ENCODE measurements at places on chromosomes 2 and 18. TPM values are rescaled to one million over a fixed set of nuclear protein-coding genes. Genes with fewer than 3 reads are reported as not detected.

DNA sequence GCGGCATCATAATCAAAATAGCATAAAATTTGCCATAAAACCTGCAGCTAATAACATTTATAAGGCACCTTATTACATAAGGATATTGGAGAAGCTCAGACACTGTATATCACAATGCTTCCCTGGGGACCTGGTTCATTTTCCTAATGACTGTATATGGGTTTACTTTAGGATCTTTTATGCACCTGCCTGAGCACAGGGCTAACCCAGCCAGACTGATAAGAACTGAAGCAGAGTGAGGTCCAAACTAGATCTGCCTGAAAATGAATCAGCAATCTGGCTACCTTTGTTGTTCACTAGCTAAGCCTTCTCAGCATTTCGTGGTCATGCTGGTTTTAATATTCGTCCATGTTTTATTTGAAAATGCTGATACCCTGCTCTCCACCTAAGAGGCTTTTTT, 1922.3 kb upstream of the CELF4 start:
- DNase-seq: no peak
- H3K4me3 ChIP-seq: no peak overlapping the region
- H3K36me3 ChIP-seq: no peaks in the 10 kb centered on the region

DNA sequence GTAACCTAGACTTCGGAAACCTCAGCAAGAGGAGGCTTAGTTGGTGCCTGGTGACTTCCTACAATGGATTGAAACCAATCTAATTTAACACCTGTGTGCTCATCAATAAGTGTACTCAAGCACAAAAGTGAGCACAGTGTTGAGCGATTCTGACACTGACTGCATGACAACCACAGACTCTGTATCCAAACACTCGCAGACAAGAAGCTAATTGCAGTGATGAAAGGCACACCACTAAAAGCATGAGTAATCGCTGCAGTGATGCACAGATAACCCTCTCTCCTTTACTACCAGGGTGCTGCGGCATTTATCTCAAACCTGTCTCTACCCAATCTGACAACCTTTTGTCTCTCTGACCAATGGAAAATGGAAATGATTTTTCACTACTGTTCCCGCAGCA, 168.1 kb downstream of the AFF3 start:
- H3K27me3 ChIP-seq: peaks cover 46% of the 10 kb centered on the region
- no peaks in the 10 kb centered on the region for H3K36me3 ChIP-seq
- H3K4me1 ChIP-seq: no peaks in the 10 kb centered on the region
- no peak overlapping the region for H3K4me3 ChIP-seq
- no peak overlapping the region for H3K27ac ChIP-seq

DNA sequence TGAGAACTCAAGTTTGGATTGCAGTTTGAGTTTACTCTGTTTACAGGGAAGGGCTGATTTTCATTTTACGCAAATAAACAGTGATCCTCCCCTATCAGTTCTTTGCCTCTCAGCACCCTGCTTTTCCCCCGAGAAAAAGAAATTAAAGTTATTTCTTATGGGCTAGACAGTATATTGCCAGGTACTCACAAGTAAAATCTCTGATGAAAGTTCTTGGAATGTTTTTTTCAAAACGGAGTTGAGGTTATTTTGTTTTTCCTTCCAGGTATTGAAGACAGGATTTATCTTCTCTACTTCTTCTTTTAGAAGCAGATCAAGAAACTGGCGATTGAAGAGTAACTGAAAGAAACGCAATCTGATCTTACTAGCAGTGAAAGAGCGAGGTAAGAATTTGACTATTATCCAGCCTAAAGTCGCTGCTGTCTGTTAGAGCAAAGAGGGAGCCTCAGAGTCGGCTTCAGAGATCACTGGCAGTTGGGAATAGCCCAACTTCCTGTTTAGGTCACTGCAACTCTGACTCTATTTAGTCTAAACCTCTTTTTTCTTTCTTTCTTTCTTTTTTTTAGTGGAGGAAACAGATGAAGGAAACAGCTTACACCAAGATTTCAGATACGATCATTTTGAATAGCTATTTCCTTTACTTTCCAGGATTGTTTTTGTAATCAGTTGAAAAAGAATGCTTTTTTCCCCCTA, at the start of gene TFPI:
Gene TFPI, minus strand, starts transcription at position 425 of the 693 bp plus-strand sequence. CDS start 50,667 bp downstream, outside the sequence.
- no peaks in the 10 kb centered on the region for H3K27me3 ChIP-seq
- no peak for DNase-seq
- peak within 1 kb of the TSS; percentile 46 for H3K27ac ChIP-seq
- H3K4me3 ChIP-seq: no peak within 1 kb of the TSS
- H3K36me3 ChIP-seq: no peaks in the 10 kb centered on the region

GRCh38 chr2:128317181-128317898, 1.3 kb downstream of the HS6ST1 start:
- H3K27ac ChIP-seq: no peak overlapping the region
- peaks cover 6% of the 10 kb centered on the region for H3K4me1 ChIP-seq

GRCh38 chr2:128467321-128467969, 148.8 kb upstream of the HS6ST1 start:
- no peak overlapping the region for H3K27ac ChIP-seq
- H3K36me3 ChIP-seq: no peaks in the 10 kb centered on the region
- H3K4me3 ChIP-seq: no peak overlapping the region
- no peaks in the 10 kb centered on the region for H3K4me1 ChIP-seq
- no peak for DNase-seq

- H3K27ac ChIP-seq: no peak overlapping the region
- no peaks in the 10 kb centered on the region for H3K27me3 ChIP-seq
- no peaks in the 10 kb centered on the region for H3K36me3 ChIP-seq
- no peaks in the 10 kb centered on the region for H3K4me1 ChIP-seq
- no peak for DNase-seq
- no peak overlapping the region for H3K4me3 ChIP-seq
These were observed 86.0 kb downstream of the EPHA4 start for GRCh38 chr2:221486106-221486505.

The DYSF gene
- total RNA-seq: 10.6 TPM

- H3K4me1 ChIP-seq: no peaks in the 10 kb centered on the region
- no peak overlapping the region for H3K27ac ChIP-seq
- H3K27me3 ChIP-seq: no peaks in the 10 kb centered on the region
- no peak overlapping the region for H3K4me3 ChIP-seq
These were observed 53.3 kb downstream of the ZNF236 start for GRCh38 chr18:76875390-76876325.

GRCh38 chr18:10518595-10519255, 7.1 kb upstream of the NAPG start:
- H3K36me3 ChIP-seq: no peaks in the 10 kb centered on the region
- no peak overlapping the region for H3K4me3 ChIP-seq
- no peaks in the 10 kb centered on the region for H3K4me1 ChIP-seq
- 0 out of 2 replicates have a peak, but pooled peaks cover 7% of the 10 kb centered on the region for H3K27me3 ChIP-seq
- DNase-seq: no peak

DNA sequence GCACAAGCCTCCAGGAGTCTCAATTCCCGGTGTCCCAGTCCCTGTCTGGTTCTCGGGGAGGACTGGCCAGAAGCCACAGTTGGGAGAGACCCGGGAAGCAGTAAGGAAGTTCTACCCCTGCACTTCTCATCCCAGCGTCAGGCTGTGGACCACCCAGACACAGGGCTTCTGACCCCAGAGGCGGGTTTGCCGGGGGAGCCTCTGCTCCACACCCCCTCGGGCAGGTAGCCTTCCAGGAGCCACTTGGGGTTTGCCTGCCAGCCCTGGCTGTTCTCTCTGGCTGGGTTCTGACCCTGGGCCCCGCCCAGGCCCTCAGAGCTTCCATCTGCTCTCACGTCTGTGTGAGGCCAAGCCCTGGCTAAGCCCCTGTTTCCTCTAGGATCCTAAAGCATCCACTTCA, 94.4 kb upstream of the GPC1 start:
- no peaks in the 10 kb centered on the region for H3K4me1 ChIP-seq
- H3K36me3 ChIP-seq: no peaks in the 10 kb centered on the region
- H3K27ac ChIP-seq: no peak overlapping the region
- no peak for DNase-seq
- H3K4me3 ChIP-seq: no peak overlapping the region
- peaks cover 32% of the 10 kb centered on the region for H3K27me3 ChIP-seq

DNA sequence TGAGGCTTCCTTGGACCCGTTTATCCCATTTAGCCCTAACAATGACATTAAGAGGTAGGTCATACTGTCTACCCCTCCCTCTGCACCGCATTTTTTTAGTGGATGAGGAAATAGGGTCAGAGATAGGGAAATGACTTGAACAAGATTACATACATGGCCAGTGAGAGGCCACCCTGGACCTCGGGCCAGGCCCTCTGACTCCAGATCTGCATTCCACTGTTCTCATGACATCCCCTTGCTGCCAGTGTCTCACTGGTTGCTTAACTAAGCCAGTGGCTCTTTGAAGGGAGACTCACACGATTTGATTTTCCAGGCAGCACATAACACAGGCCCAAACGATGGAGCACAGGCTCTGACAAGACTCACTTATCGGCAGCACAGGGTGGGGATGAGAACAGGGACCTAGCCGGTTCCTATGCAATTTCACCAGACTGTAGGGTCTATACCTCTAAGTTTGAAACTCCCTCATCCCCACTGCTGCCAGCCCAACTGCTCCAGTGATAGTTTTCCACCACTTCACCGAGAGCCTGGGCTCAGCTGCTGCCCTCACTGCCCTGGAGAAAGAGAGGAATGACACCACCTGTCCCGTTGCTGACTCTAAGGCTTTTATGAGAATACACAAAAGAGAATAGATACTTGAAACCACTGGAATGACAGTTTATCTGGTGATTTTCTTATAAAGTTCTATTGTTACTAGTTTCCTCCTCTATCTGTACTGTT, 82.5 kb downstream of the TMEM247 start:
- no peak for DNase-seq
- no peaks in the 10 kb centered on the region for H3K36me3 ChIP-seq
- H3K4me3 ChIP-seq: no peak overlapping the region
- no peak overlapping the region for H3K27ac ChIP-seq
- H3K4me1 ChIP-seq: no peaks in the 10 kb centered on the region

GRCh38 chr2:34736482-34736881, 1137.4 kb upstream of the FAM98A start:
- H3K36me3 ChIP-seq: no peaks in the 10 kb centered on the region
- H3K27me3 ChIP-seq: no peaks in the 10 kb centered on the region
- H3K4me3 ChIP-seq: no peak overlapping the region
- no peak overlapping the region for H3K27ac ChIP-seq
- DNase-seq: no peak

DNA sequence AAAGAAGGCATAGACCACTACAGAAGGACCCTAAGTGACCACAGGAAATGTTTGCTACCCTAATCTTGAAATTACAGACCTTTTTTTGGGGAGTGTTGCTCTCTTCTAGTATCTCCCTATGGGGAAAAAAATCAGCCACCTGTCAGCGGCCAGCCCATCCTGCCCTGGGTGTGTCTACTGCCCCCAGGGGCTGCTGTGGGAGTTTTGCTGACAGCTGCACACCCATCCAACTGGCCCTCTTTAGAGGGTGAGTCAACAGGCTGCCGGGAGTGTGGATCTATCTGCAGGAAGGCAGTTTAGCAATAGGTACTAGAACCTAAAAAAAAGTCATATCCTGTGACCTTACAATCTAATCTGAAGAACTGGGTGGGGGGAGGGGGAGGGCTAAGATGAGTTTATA, 796 bp upstream of the DYSF start:
- H3K27me3 ChIP-seq: no peaks in the 10 kb centered on the region
- H3K4me3 ChIP-seq: peak overlapping the region; percentile 69
- peak overlapping the region; percentile 74 for H3K27ac ChIP-seq
- DNase-seq: peak; percentile 71
- H3K36me3 ChIP-seq: no peaks in the 10 kb centered on the region
- peaks cover 61% of the 10 kb centered on the region for H3K4me1 ChIP-seq

The SS18 gene
- 52.2 TPM for total RNA-seq

- DNase-seq: peak; percentile 44
- H3K36me3 ChIP-seq: no peaks in the 10 kb centered on the region
- no peak overlapping the region for H3K4me3 ChIP-seq
- H3K27ac ChIP-seq: no peak overlapping the region
These were observed 24.0 kb upstream of the TMEM37 start for GRCh38 chr2:119407430-119408220.

DNA sequence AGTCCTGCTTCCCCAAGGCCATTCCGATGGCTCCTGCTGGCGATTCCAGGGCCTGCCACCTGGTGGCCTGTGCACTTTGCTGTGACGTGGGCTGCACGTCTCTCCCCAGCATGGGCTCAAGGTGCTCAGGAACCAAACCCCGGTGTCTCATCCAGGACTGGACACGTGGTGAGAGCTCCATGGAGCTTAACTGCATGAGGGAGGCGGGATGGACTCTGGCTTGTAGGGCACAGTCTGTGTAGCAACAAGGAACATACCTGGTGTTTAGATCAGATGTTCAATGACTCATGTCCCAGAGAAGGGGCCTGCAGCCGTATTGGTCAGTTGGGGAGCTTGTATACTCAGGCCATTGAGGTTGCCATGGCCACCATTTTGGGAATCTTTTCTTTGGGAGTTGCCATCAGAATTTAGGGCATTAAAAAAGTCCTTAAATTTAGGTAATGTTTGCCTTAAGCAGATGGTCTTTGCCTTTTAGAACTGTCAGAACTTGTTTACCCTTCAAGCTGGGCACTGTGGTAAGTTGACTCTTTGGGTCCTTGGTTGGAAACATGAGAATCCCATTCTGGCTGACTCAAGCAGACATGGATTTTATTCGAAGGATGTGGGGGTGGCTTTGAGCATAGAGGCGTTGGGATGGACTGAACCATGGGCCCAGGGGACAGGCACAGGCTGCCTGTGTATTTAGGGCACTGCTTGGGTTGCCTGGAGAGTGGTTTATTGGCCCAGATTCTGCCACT, 21.0 kb downstream of the AGAP1 start:
- H3K36me3 ChIP-seq: no peaks in the 10 kb centered on the region
- no peak overlapping the region for H3K4me3 ChIP-seq
- peaks cover 20% of the 10 kb centered on the region for H3K4me1 ChIP-seq

DNA sequence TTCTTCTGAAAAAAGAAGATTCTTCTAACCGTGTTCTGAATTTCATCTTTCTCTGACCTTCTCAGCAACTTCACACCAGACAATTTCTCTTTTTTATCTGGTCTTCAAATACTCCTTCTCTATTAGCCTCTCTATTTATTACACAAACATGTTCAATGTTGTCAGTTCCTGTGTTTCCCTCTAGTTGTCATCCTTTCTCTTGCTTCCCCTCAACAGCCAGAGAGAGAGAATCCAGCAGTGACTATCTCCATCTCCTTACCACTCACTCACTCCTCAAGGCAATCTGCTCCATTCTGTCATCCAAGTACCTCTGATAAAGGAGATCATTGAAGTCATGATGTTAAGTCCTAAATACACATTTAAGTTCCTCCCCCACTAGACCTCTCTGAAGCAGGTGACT, 491.9 kb upstream of the CHAC2 start:
- H3K36me3 ChIP-seq: no peaks in the 10 kb centered on the region
- H3K4me3 ChIP-seq: no peak overlapping the region
- H3K27me3 ChIP-seq: no peaks in the 10 kb centered on the region
- no peak overlapping the region for H3K27ac ChIP-seq
- no peaks in the 10 kb centered on the region for H3K4me1 ChIP-seq

The ALPP gene
- total RNA-seq: 47.5 TPM
